ENCODE measurements at places on chromosomes 5 and 9.

DNA sequence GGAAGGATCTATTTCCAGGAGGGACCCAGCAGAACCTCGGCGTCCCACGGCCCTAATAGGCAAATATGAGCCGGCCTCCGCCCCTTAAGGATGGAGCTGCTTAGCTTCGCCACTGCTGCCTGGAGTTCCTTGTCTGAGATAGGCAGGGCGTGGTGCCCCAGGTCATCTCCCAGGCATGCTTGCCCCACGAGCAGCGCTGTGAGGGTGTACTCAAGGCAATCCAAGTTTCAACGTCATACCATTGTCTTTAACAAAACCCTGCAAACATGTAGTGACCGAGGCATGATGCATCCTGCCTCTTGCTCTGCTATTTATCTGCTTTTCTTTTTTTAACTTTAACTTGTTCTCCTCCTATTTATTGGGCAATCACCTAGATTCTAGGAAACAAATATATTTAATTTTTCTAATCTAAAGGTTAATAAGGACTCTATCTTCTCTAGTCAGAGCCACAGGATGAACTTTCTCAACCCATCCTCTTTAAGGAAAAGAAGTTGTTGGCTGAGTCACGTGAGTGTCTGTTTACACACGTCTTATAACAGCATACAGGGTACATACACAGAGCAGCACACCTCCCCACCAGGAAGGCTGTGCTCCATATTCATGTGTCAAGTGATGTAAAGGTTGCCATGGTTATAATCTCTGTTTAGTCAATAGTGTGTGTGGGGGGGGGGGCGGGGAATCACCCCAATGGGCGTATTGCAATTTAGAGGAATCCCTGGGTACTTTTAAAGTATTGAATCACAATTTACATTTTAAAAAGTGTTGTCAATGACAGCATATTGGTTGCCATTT lies 27.3 kb upstream of the ZSWIM6 start:
- no peak for DNase-seq

- DNase-seq = no peak
Measured at GRCh38 chr9:37836386-37836785, 35.8 kb downstream of the DCAF10 start.

- DNase-seq = no peak
Measured at GRCh38 chr9:567128-567746, 274.3 kb upstream of the DMRT1 start.

DNA sequence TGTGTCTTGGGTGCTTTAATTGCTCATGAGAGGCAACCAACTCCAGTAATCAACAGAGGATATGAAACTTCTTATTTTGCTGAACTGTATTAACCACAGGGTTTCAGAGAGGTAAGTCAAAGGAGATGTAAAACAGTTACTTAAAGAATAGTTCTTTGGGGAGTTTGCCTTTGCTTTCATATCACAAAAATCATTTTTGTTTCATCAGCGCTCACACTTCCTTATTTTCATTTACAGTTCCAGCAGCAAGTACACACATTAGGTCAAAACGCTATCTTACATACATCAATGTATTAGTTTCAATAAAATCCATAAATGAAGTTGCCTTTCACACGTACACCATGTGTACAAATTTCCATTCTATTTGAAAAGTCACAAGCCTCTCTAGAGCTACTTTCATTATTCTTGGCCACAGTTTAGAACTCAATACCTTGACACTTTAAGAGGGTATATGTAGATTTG lies 50.1 kb downstream of the ST8SIA4 start:
- DNase-seq = no peak

DNA sequence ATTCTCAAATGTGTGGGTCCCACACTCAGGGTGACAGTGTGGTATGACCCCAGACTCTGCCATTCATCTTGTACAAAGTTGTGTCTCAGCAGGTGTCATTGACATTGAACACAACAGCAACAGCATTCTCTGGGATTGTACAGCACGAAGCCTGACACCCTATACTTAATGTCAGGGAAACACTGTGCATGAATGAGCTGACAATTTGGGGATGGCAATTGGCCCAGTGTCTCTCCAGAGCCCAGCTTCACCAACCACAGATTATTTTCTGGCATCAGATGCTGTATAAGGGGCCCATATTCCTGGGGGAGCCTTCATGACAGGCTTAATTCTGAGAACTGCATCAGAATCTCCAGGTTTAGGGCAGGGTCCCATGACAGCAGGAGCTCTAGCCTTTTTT lies 143.2 kb downstream of the GCNT1 start:
- DNase-seq = no peak

GRCh38 chr9:110936719-110937452 lies 101.4 kb downstream of the LPAR1 start:
- peak; percentile 70 for DNase-seq

- DNase-seq = no peak
Measured at GRCh38 chr9:101032426-101032825, 3.9 kb downstream of the PLPPR1 start.

DNA sequence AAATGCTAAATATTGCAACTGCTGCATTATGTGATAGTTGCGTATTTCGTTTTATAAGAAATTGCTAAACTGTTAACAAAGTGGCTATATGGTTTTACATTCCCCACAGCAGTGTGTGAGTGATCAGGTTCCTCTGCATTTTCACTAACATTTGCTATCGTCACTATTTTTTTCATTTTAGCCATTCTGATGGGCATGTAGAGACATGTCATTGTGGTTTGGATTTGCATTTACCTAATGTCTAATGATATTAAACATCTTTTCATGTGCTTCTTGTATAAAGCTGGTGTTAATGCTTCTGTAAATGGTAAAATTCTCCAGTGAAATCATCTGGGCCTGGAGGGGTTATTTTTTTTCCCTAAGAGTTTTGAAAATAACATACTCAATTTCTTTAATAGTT lies 61.6 kb downstream of the ERCC6L2 start:
- DNase-seq = no peak

GRCh38 chr9:90368928-90369327 lies 273.7 kb downstream of the DIRAS2 start:
- no peak for DNase-seq

- peak; percentile 6 for DNase-seq
Measured at GRCh38 chr5:119453040-119453373, 710 bp downstream of the HSD17B4 start.

- DNase-seq = no peak
Measured at GRCh38 chr5:137374110-137374714, 124.9 kb downstream of the SPOCK1 start.

DNA sequence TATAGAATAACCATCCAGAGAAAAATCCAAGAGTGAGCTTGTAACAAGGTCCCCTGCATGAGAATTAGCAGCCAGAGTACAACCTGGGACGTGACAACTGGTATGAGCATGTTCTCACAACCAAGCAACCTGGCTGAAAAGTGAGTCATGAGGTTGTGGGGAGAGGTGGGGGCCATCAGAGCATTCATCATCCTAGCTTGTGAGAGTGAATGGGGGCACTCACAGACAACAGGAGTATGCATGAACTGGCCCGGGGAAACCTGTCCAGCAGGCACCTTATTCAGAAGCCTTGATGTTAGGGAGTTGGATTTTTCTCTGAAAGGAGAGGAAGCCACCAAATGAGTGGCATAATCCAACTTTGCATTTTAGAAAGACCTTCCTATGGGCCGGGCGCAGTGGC lies 113.0 kb downstream of the FRMD3 start:
- no peak for DNase-seq

- no peak for DNase-seq
Measured at GRCh38 chr5:165055476-165055875, 1550.1 kb downstream of the MAT2B start.

DNA sequence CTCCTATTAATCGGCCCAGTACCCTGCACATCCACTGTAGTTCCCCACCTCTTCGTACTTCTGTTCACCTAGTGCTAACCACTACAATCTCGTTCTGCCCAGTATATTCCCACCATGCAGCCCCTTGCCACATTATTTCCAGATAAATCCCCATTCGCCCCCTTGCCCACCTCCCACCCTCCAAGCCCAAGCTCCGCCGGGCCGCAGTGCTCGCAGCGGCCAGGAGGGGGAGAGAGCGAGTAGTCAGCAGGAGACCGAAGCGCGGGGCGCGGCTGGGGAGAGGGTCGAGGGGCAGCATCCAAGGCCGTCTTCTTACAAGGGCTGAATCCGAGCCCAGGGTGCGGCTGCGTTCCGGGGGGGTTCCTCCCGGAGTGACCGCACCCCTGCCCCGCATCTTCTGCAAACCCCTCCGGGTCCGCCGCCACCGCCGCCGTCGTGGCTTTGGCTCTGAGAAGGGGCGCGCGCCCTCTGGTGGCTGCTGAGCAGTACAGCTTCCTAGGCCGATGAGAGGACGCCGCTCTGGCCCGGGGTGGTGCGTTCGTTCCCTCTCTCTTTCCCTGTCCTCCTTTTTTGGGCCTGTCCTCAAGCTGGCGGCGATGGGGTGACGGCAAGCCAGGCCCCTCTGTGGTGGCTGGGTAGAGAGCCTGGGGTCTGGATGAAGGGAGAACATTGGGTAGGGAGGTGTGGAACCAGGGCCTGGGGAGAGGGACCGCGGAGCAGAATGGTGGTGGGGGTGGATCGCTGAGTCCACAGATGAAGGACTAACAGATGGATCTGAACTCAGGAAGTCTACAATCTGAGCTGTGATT lies 30.0 kb upstream of the PSD2 start:
- peak; percentile 45 for DNase-seq

DNA sequence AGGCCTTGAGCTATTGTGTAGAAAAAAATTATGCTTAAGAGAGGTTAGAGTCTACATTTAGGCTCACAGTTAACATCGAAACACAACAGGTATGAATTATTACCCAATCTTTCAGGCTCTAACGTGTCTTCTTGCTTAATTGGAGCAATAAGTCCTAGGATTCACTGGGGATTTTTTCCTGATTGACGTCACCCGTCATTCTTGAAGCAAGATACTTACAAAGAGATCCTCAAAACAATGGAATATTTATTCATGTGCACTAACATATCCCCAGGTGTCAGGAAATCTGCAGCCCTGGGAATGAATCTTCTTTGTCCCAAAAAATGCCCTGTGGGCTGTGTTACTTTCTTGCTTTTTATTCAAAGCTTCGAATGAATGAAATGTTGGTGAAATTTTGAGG lies 413.5 kb downstream of the NFIB start:
- DNase-seq = no peak

GRCh38 chr5:140554454-140554853 lies 2.8 kb downstream of the SRA1 start:
- DNase-seq = no peak

DNA sequence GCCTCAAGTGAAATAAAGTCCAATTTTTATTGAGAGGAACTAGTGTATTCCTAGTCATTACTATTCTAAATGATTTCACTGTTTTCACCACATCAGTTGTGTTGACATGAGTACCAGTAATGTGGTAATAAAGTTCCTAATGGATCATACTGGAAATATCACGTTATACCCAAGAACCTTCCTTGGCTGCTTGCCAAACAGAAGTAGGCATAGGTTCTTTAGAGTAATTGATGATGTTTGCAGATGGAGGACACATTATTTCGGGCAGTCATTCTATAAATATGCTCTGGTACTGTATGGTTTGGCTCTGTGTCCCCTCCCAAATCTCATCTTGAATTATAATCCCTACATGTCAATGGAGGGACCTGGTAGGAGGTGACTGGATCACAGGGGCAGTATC lies 15.1 kb downstream of the SNCAIP start:
- no peak for DNase-seq

- DNase-seq = no peak
Measured at GRCh38 chr5:100890461-100891008, 12.5 kb downstream of the ST8SIA4 start.

DNA sequence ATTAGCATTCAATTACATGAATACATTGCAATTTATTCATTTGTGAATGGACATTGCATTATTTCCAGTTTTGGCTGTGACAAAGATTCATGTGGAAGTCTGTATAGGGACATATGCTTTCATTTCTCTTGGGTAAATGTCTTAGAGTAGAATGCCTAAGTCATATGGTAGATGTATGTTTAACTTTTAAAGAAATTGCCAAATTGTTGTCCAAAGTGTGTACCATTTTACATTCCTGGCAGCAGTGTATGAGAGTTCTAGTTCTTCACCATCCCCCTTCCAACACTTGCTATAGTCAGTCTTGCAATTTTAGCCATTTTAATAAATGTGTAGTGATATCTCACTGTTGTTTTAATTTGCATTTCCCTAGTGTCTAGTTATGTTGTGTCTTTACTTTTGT lies 122.2 kb downstream of the TMC1 start:
- no peak for DNase-seq

- no peak for DNase-seq
Measured at GRCh38 chr9:98037357-98037756, 19.2 kb upstream of the NANS start.

- no peak for DNase-seq
Measured at GRCh38 chr5:83485842-83486241, 14.3 kb downstream of the VCAN start.

- no peak for DNase-seq
Measured at GRCh38 chr5:168153263-168153875, 138.1 kb upstream of the WWC1 start.

GRCh38 chr5:161851691-161852299 lies 3.9 kb downstream of the GABRA1 start:
- no peak for DNase-seq

DNA sequence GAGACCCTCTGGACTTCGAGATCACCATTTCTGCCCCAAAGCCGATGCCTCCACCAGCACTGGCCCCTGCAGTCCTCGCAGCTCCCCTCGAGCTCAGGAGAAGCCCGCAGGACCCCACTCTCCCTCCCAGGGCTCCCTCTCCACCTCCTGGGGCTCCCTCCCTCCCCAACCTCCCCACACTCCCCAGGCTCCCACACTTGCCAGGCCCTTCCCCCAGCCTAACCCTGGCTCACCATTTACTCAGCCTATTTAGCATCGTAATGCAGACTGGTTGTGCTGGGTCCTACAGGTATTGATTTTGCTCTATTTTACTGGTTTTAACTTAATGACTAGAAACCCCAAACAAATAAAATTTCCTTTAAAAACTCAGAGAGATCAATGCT lies 23.7 kb upstream of the TMEM250 start:
- DNase-seq = no peak

- no peak for DNase-seq
Measured at GRCh38 chr5:124856726-124857125, 110.3 kb upstream of the ZNF608 start.

- no peak for DNase-seq
Measured at GRCh38 chr9:121852241-121852640, 200.8 kb downstream of the DAB2IP start.

DNA sequence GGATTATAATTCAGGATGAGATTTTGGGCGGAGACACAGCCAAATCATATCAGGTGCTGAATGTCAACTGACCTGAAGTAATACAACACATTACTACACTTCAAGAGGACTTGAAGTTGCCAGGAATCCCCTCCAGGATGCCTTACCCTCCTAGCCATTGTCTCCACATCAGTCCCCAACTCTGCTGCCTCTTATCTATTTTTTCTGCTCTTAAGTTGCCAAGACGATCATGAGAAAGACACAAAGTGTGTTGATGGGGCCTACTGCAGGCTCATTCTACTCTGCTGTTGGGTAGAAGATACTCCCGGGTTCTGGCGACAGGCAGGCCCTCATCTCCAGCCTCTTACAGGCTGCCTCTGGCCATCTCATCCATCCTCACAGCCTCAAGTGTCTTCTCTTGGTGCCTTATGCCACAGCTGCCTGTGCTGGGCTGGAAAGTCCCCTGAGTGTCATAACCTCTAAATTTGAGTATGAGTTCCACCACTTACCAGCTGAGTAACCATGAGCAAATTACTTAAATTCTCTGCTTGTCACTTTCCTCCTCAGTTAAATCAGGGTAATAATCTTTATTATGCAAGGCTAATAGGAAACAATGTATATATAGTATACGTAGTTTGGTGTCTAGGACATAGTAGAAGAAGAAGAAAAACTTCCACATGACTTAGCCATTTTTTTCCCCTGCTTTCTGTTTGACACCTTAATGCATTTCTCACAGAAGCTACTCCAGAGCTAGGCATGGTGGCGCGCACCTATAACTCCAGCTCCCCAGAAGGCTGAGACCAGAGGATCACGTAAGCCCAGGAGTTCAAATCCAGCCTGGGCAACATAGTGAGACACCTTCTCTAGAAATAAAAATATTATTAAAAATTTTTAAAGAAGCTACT lies 73.0 kb upstream of the SNX2 start:
- no peak for DNase-seq
